ENCODE measurements at places on chromosomes 7 and 10.
A peak's percentile ranks its signal among the peaks of the same experiment; 100 is the strongest.

DNA sequence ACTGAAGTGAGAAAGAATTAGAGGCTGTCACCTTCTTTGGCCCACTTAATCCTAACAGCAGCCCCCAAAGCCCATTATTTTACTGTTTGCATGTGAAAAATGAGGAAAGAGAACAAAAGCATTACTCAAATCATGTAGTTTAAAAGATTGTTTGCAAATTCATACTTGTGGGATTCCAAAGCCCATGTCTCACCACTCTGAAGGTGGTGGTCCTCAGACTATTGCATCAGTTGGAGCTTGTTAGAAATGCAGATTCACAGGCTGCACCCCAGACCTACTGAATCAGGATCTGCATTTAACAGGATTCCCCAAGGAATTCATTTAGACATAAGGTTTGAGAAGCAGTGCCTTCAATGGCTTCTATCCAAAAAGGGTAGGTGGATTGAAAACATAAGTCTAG, 93.7 kb upstream of the PDE1C start:
- DNase-seq, result no peak

- no peak for DNase-seq
These were observed 18.7 kb downstream of the NOM1 start for GRCh38 chr7:156968183-156968582.

- no peak for DNase-seq
These were observed 22.6 kb upstream of the TNS3 start for GRCh38 chr7:47604496-47604890.

GRCh38 chr10:77798940-77799339, 127.6 kb downstream of the DLG5 start:
- no peak for DNase-seq

DNA sequence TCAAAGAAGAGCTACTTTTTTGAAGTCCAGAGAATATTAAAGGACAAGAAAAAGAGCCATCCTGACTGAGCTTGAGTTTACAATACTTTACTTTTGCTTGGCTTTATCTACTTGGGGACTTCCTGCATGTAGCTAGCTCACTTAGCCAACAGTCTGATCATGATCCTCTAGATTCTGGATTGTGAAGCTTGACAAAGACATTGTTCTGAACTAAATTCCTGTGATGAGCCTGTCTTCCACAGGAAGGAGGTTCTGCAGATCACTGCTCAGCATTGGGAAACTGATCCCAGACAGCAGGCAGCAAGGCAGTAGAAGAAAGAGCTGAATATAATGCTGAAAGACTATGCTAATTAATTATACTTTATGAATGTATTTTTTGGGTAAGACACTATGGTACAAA, 296.4 kb downstream of the DGKB start:
- no peak for DNase-seq

DNA sequence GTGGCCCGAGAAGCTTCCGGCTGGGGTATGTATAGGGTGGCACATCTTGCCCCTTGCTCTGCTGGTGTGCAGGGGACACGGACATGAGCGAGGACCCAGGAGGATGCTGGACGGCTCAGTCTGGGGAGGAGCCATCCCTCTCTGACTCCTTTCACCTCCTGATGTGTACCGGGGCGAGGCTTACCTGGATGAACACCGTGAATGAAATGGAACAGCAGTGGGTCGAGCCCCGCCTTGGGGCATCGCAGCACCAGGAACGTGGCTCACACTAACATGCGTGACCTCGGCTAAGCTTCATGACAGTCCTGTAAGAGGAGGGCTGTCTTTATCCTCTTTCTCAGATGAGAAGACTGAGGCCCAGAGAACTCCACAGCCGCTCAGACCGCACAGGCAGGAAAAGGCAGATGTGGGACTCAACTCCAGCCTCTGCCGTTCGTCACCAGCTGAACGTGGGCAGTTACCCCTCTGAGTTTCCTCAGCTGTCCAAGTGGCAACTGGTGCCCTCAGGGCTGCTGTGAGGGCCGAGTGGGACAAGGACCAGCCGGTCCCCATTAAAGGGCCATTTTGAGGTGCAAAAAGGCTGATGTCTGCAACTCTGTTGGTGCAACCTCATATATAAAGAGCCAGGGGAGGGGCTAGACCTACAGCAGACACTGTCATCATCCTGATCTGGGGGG, 54.5 kb downstream of the INSIG1 start:
- DNase-seq, result no peak

GRCh38 chr10:28624351-28624750, 53.0 kb upstream of the BAMBI start:
- DNase-seq, result peak; percentile 59

GRCh38 chr7:80429181-80429580, 82.7 kb downstream of the GNAT3 start:
- DNase-seq, result no peak

DNA sequence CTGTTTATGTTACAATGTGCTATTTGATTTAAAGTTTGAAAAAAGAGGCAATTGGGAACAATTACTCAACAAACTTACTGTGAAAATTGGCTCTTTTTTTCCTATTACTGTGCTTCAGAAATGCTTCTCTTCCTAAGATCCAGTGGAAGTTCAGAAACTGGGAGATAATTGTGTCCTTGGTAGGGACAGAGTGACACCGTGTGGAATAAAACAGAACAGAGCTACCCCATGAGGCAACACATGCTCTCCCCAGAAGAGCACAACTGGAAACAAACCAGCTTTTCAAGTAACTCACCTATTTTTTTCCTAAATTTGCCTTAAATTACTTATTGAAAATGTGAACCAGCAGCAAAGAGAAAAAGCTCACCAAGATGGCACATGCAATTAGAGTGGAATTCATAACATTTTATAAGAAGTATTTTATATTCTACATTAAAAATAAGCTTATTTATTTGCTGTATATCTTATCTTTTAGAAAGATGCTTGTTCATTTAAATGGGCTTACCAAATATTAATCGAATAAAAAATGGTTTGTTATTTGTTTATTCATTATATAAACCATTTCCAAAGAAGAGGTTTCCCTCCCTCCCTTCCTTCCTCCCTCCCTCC, 346.1 kb upstream of the ANKRD30A start:
- DNase-seq, result no peak

DNA sequence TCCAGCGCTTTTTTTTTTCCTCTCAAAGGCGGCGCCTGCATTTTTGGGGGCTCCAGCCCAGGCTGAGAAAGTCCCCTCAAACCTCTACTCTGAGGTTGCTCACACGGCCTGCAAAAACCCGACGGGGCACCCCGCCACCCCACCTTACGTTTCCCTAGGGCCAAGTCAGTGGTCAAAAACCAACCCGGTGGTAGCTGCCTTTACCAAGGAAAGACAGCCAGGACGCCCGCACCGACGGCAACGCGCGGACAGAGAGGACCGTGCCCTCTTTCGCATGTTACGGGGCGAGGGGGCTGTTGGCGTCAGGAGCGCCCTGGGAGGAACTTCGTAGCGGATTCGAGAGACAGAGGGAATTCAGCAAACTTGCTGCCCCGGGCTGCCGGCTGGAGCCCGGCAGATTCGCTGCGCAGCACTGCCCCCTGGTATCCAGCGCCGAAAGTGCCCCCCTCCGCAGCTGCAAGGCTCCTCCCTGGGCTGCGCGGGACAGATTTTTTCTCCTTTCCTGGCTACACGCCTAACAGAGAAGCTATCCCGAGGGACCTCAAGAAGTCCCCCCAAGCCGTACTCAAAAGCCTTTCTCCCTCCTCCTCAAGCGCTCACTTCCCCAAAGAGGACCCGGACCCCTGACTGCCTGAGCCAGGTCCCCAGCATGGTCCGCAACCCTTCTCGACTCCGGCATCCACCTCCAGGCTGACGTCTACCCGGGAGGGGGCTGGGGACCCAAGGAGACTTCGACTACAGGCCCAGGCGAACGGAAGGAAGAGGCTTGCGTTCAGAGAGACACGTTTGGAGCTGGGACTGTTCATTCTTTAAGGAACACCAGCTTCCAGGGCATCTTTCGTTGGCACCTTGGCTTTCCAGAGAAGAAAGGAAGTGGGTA, 27.7 kb upstream of the VAX1 start:
- DNase-seq, result no peak

GRCh38 chr7:2120841-2121830, 111.6 kb downstream of the MAD1L1 start:
- DNase-seq, result no peak

- DNase-seq, result no peak
These were observed 48.4 kb upstream of the CRTAC1 start for GRCh38 chr10:98078774-98079173.

GRCh38 chr10:48224296-48224695, 50.2 kb downstream of the FRMPD2 start:
- DNase-seq, result no peak

DNA sequence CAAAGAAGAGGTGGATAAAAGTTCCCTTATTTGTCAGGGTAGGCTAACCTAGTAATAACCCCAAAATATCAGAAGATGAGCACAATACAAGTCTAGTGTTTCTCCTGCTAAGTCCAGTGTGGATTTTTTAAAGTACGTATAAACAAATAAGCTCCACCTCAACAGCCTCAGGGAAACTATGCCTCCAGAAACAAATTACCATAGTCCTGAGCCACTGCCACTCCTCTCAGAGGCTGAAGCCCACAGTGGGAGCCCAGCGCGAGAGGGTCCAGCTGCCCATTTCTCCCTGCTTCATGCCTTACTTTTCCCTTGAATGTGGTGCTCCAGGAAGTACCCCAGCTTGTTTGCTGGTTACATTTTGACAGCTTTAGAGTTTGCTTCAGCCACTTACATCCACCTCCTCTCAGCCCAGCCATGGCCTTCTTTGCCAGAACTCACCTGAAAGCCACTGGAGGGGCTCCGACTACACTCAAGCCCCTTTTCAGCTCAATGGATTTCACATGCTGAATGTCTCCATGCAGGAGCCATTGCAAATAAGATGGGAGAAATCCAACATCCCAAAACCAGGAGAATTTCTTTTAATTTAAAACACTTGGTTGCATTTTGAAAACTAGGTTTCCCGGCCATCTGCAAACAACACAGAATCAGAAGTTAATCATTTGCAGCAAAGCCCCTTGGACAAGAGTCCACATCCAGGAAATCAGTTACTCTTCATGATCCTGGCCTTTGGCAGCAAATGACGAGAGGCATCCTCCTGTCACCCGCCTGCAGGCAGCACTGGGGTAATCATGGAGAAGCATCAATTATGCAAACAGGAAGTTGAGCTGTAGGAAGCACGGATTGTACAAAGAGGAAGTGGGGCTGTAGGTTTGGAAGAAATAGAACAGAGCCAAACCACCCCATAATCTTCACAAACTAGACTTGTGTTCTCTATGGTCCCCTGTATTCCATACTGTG, 138.1 kb downstream of the HERPUD2 start:
- no peak for DNase-seq

DNA sequence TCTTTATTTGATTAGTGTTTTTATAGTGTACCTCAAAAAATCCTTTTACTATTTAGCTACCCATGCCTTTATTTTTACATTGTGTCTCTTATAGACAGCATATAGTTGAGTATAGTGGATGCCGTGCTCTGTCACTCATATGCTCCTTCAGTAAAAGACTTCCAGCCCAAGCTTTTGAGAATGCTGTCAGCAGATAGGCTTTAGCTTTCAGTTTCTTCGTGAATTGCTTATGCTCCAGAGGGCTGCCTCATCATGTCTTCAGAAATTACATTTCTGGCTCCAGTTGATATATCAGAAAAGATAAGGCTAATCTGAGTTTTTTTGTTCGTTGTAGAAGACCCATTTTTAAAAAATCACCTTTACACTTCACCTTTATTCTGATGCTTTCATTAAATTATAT, 332.0 kb downstream of the NXPH1 start:
- peak; percentile 13 for DNase-seq

DNA sequence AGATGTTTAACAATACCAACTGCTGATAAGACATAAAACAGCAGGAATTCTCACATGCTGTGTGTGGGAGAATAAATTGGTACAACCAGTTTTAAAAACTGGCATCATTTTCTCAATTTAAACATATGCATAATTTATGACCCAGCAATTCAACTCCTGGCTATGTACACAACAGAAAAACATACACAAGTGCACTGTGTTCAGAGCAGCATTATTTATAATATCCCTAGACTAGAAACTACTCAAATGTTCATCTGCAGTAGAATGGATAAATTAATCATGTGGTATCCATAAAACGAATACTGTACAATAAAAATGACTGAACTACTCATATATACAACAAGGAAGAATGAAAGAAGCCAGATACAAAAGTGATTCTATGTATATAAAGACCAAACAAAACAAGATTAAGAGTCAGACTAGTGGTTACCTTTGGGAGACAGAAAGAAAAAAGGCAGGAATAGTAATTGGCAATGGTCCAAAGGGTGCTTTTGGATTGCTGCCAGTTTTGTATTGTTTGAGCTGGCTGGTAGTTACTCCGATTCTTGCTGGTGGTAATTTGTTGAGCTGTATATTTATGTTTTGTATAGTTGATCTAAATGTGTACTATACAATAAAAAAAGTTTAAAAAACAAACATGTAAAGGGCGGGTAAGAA, 306.0 kb downstream of the TFEC start:
- DNase-seq, result no peak

DNA sequence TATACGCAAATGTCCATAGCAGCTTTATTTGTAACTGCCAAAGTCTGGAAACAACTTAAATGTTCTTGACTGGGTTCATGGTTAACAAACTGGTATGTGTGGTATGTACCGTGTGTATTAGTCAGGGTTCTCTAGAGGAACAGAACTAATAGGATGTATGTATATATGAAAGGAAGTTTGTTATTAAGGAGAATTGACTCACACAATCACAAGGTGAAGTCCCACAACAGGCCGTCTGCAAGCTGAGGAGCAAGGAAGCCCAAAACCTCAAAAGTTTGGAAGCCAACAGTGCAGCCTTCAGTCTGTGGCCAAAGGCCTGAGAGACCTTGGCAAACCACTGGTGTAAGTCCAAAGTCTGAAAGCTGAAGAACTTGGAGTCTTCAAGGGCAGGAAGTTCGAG, 66.8 kb downstream of the TMEM168 start:
- no peak for DNase-seq

GRCh38 chr10:131670341-131670740, 230.5 kb upstream of the PPP2R2D start:
- no peak for DNase-seq
